Cardiac muscle cell (in vitro differentiated cells and primary cell): ENCODE measurements at places on chromosomes 6 and 20.

DNA sequence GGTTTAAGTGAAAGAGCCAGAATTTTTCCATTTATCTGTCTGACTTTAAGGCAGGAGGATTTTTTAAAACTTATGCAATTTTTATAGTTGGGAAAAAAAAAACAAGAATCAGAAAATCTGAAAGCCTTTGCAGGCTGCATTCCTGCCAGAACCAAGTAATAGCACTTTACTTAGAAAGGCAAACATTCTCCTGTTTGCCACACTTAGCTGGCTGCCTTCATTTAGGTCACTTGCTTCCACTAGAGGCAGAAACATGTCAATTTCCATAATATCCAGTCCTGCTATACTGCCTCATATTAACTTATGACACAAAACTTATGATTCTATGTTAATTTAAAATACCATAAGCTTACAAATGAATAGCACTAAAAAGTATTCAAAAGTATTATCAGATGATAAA is 425.8 kb downstream of the FRK start:
- no peak for DNase-seq

DNA sequence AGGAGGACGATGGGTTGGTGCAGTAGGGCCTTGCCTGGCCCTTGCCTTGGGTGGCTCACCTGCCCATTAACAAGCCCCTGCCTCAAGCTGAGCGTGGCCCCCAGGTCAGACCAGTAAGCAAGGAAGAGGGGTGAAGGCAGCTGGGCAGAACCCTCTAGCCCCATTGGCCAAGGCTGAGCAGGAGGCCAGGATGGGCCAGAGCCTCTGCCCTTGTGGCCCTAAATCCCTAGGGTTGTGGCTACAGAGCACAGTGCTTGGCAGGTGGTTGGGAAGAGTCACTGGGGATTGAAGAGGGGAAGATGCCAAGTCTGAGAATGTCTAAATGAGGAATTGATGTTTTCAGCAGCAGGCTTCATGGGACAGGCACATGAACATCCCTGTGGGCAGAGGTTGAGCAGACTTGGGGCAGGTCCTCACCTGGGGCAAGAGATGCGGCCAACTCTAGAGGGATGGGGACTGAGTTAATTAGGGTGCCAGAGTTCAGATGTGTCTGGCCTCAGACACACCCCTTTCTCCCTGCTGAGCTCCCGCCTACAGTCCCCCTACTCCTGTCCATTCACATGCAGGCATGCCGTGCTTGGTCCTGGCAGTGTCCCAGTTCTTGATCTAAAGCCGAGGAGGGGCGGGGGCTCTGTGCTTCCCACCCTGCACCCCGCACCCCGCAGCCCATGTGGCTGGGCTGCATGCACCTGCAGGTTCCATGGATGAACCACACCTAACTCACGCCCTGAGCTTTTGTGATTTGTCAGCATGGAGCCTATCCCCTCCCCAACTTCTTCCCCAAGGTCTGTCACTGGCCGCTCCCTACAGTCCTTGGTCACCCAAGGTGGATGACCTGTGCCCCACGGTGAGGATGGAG is 9.8 kb downstream of the GTSF1L start:
- DNase-seq = no peak

DNA sequence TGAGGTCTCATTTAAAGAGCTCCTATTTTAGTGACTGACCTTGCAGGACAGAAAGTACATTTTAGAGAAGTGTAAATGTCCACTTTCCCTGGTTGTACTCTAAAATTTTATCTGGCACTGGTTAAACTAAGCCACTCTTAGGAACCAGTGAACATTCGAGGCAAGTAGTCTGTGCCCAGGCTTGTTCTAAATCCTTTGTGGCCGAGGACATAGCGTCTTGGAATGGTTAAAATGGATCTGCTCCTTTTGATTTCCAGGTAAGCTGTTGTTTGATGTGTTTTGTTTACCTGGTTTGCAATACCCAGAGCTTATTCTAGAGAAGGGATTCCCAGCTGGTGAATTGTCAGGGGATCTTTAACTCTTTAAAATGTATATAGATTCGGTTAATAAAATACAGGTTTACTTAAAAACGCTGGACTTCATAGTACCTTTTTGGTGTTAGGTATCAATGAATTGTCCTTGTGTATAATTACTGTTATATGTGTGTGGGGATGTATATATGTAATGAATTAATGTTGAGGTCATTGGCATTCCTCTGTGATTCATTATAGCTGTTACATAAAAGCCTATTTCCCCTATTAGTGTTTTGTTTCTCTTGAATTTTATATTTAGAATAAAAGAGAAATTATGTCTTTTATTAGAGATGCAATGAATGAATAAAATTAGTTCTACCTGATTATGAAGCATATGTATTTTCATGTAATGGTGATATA is 15.8 kb downstream of the SNX9 start:
- no peak for DNase-seq

DNA sequence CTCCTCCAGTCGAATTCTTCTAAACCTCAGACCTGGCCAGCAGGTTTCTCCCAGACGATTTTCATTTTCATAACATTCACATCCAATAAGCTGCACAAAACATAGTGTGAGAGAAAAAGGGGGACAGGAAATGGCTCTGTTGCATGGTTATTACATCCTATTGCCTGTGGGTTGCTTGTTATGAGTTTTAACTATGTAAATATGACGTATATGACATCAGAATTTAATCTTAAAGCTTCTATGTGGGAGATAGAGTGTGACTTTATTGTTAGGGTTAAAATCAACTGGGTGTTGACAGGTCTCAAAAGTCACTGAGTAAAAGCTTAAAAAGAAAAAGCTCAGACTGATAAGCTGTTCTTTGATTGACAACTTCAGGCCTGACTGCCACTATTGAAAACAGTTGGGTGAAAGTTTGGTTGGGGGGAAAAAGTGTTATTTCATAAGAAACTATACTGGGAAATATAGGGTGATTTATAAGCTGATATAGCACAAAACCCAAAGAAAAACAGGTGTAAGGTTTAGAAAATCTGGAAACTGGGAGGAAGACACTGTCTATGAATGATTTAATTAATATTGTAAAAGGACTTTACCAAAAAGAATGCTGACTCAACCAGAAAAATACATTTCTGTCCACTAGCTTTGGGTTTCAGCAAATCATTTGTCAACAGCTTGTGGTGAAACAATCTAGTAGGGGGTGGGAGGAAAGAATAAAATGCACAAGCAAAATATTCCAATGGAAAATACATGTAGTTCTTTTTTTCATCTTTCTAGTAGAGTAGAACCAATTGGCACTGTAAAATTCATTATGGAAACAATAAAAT is 134.1 kb upstream of the CEP162 start:
- no peak for DNase-seq

DNA sequence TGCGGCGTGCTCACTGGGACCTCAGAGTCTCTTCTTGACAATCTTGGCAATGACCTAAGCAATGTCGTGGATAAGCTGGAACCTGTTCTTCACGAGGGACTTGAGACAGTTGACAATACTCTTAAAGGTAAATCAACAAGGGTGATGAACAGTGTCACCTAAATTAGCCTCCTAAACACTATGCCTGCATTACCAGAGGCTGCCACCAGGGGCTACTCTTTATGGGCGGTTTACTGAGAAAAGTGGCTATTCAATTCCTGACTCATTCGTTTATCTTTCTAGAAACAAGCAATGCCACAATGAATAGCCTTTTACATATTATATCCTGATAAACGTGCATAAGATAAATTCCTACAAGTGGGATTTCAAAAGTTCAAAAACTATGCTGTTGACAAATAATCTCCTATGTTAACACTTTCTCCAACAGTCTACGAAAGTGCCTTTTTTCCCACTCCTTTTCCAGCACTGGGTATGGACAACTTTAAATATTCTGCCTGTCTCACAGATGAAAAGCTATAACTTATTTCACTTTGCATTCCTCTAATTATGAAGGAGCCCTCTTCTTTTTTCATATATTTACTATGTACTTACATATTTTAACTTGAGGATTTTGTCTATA is 1.3 kb downstream of the BPIFA2 start:
- no peak for DNase-seq

- peak; percentile 14 for DNase-seq
Measured at GRCh38 chr6:24273096-24273870, 84.6 kb downstream of the DCDC2 start.

- DNase-seq = peak; percentile 86
Measured at GRCh38 chr20:57092112-57092899, 174.1 kb downstream of the BMP7 start.

- DNase-seq = no peak
Measured at GRCh38 chr6:170021579-170021978, 269.3 kb downstream of the DLL1 start.

DNA sequence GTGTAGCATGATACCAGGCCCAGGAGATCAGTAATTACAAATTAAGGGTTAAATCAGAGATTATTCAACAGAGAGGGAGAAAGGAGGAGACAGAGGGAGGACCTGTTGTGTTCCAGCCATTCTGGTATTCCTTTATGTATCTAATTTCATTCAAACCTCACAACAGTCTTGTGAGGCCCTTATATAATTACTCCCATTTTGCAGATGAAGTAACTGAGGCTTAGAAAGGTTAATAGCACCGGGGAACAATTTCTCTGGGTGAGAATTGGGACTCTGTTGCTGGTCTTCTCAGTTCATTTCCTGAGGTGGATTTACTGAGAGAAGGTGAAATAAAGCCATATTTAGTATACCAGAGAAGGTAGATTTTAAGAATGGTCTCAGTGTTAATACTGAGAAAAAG is 66.6 kb downstream of the C6orf52 start:
- DNase-seq = no peak

- DNase-seq = no peak
Measured at GRCh38 chr6:26089272-26089671, 2.0 kb downstream of the HFE start.

- DNase-seq = no peak
Measured at GRCh38 chr20:44430270-44431065, 45.2 kb upstream of the TTPAL start.

GRCh38 chr20:20827992-20828597 is 115.7 kb upstream of the RALGAPA2 start:
- DNase-seq = no peak

DNA sequence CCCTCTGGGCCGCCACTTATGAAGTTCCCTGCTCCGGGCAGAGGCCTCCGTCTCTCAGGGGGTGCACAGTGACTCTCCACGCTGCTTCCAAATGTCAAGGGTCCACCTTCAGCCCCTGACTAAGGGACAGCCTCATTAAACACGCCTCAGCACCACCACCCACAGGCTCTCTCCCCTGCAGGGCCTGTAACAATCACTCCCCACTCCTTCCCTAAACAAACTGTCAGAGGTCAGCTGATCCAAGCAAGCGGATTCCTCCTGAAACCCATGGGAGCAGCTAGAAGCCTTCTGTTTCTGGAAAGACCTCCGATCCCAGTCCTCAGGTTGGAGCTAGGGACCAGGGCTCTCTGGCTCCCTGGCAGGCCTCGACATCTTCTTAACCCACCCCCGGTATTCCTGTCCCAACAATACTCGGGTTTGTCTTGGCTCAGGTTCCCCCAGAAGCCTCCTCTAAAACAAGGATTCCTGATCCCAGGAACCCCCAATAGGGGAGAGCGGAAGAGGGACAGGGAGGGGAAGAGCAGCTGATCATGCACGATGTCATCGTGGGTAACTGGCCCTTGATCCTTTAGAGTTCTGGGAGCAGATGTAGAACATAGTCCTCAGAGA is 181.0 kb downstream of the ZNF217 start:
- no peak for DNase-seq

DNA sequence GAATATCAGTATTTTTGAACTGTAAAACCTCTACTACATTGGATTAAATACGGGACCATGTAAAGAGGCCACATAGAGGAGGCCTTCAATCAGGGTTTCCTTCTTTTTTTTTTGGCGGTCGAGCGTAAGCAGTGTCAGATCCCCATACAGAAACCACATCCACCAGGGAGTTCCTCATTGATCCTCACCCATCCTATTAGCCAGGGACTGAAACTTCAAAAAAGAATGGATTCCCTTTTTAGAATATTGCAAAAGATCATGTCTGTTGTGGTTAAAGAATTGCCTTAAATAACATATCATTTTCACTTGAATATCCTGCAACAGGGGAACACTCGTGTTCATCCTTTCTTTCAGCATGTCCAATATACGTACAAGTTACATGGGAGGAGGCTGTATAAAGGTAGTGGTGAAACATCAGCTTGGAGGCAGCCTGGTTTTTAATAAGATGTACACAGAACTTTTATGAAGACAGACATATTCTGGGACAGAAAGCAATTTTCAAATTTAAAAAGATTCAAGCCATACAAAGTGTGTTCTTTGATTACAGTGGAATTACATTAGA is 96.1 kb downstream of the PPP1R14C start:
- no peak for DNase-seq

GRCh38 chr6:40457261-40457660 is 129.9 kb downstream of the LRFN2 start:
- DNase-seq = no peak

GRCh38 chr6:90271831-90272230 is 24.8 kb downstream of the BACH2 start:
- no peak for DNase-seq

DNA sequence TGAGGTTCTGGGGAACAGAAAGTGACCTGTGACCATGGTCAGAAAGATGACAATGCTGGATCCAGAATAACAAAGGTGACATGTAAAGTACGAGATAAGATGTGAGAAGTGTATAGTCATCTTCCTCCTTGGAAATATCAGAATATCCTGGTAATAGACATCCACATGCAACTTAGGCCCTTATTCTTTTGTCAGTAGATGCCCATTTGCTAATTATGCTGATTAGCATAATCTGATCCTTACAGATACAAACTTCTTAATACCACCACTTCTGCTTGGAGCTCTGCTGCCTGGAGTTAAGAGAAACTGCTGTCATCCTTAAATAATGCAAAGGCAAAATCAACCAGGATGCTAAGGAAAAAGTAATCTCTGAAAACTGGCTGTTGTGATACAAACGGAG is 91.3 kb downstream of the KIF16B start:
- DNase-seq = no peak

- peak; percentile 93 for DNase-seq
Measured at GRCh38 chr20:9112541-9113515, 43.9 kb downstream of the PLCB4 start.

GRCh38 chr20:54625497-54625896 is 150.1 kb downstream of the DOK5 start:
- no peak for DNase-seq

GRCh38 chr6:44833248-44833647 is 445.7 kb downstream of the CDC5L start:
- DNase-seq = no peak

DNA sequence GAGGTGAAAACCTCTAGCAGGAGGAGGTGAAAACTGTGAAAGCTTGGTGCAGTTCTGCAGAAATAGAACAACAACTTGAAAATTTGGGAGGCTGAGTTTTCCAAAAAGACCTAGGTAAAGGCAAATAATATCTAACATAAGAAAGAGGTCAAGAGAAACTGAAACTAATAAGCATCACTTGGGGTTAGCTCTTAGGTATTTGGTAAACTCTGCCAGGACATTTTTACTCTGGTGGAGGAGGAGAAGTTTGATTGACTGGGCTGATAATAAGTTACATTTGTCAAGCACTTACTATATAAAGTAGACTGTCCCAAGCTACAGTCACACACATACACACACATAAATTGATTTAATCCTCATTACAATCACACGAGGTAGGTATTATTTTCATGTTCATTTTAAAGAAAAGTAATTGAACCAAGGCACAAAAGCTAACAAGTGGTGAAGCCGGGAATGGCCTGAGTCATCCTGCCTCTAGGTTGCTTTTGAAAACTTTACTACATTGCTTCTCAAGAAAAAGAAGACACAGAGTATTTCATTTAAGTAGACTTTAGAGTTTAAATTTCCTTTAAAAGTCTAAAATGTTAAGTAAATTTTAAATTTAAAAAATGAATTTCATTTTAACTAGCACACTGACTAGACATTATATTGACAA is 275.5 kb downstream of the PTPRK start:
- peak; percentile 17 for DNase-seq

GRCh38 chr20:24872291-24873024 is 76.6 kb upstream of the CST7 start:
- no peak for DNase-seq
